ENCODE measurements at places on chromosomes 6 and 20.
A peak's percentile ranks its signal among the peaks of the same experiment; 100 is the strongest.

- peak; percentile 80 for DNase-seq
These were observed 52.1 kb downstream of the RIPOR2 start for GRCh38 chr6:24883618-24884017.

DNA sequence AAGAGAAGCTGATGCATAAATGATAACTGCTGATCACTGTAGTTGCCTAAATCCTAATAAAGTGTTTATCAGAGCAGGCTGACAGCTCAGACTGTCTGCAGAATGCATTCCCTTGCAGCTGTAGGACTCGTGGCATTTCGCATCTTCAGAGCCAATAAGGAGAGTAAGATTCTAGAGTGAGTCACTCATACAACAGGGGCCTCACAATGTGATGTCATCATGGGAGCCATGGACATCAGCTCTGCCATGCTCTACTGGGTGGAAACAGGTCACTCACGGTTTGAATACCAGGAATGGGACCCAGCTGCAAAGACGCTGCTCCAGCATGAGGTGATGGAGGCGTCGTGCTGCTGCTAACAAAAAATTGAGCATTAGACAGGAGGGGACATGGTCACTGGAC lies 7.4 kb downstream of the FAM209B start:
- DNase-seq: no peak

DNA sequence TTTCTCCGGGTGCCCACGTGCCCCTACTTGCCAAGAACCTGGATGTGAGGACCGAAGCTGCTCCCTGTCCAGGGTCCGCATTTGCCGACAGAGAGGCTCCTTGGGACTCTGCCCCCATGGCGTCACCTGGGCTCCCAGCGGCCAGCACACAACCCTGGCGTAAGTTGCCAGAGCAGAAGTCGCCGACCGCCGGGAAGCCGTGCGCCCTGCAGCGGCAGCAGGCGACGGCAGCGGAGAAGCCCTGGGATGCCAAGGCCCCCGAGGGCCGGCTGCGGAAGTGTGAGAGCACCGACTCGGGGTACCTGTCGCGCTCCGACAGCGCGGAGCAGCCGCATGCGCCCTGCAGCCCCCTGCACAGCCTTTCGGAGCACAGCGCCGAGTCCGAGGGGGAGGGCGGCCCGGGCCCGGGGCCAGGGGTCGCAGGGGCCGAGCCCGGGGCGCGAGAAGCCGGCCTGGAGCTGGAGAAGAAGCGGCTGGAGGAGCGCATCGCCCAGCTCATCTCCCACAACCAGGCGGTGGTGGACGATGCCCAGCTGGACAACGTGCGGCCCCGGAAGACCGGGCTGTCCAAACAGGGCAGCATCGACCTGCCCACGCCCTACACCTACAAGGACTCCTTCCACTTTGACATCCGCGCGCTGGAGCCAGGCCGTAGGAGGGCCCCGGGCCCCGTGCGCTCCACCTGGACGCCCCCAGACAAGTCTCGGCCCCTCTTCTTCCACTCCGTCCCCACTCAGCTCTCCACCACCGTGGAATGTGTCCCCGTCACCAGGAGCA lies 28.3 kb downstream of the ZNF831 start:
- DNase-seq: no peak

DNA sequence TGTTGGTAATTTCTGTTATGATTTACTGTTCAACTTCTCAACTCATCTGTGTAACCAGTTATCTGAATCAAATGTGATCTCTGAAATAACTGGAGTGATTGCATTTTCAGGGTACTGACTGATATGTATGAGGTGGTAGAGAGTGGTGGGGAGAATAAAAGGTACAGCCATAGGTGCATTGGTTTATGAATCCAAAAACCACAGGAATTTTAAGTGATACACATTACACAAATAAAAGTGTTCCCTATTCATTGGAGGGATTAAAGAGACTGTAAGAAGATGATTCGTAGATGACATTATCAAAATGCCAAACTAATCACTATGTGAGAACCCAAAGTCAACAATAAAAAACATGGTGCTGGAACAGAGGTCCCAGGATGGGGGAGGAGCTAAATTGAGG lies 158.7 kb upstream of the RSPO3 start:
- no peak for DNase-seq

GRCh38 chr6:12482386-12483375 lies 192.5 kb downstream of the EDN1 start:
- DNase-seq: no peak

- no peak for DNase-seq
These were observed 21.7 kb downstream of the ABHD12 start for GRCh38 chr20:25368976-25369375.

- DNase-seq: peak; percentile 95
These were observed 45.9 kb downstream of the RIPOR3 start for GRCh38 chr20:50645253-50646068.

DNA sequence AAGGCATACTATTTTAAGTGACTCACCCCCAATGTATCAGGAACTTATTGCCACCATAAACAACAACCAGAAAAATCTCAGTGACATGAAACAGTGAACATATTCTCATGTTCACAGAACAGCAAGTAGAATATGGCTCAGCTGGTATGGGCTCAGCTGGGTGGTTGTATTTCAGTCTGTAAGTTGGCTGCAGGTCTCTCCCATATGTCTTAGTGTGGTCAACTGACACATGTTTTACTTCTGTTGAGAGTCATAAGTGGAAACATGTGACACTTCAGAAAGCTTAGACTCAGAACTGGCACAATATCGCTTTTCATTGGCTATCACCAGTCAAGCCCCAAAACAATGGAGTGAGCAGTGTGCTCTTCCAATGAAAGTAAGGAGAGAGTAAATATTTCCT lies 574.1 kb downstream of the HAO1 start:
- DNase-seq: no peak

DNA sequence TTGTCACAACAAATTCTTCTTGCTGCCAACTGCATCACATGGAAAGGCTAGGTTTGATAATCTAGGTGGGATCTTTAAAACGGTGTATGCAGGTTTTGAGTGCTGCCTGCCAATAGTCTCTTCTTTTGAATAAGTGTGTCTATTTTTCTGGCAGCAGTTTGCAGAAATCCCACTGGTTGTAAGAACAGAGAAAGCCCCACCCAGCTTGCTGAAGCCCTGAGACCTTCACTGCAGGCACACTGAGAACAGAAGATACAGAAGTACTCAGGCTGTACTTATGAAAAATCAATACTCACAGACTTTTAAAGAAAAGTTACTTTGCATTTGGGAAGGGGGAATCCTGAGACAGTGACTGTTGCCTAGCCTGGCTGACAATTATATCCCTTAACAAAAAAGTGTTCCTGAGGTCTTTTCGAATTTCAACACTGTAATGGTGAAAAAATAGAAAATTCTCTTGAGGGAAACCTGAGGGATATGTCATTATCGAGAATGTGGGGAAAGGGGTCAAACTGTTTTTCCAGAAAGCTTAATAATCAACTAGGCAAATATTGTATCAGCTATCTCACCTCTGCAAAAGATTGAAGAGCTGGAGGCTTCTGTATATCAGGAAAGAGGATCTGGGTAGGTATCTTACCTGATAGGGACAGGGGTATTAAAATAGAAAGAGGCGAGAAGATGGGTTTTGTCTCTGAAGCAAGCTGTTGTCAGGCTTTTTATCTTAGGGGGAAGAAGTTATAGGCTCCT lies 199.9 kb downstream of the LRFN2 start:
- no peak for DNase-seq

DNA sequence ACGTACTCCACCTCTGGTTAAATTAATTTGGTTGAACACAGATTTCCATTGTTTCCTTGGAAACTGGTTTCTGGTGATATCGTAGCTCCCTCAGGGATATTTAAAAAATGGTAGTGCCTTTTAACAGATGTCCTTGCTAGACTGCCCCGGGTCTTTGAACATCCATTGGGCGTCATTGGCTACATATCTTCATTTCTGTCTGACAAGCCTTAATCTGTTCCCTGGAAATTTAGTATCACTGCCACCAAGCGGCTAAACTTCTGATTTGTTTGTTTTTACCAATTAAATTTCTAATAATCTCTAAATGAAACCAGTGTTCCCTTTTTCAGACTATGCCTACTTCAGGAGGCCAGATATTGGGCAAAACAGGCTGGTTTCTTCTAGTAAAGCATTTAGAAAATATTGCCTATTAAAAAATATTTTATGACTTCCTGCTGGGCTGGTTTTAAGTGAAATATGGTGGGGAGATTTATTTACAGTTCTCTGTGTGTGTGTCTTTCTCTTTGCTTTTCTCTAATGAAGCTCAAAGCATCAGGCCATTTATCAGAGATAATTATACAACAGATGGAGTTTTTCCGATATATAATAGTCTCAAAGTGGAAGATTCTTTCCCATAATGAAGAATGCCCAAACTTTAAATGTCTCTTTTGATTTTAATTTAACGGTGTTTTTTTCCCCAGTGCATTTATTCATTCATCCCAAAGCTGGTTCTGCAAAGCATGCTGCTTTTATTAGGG lies 249.5 kb downstream of the ZFAND3 start:
- DNase-seq: no peak

GRCh38 chr20:34538671-34539123 lies 19.8 kb upstream of the MAP1LC3A start:
- DNase-seq: no peak

DNA sequence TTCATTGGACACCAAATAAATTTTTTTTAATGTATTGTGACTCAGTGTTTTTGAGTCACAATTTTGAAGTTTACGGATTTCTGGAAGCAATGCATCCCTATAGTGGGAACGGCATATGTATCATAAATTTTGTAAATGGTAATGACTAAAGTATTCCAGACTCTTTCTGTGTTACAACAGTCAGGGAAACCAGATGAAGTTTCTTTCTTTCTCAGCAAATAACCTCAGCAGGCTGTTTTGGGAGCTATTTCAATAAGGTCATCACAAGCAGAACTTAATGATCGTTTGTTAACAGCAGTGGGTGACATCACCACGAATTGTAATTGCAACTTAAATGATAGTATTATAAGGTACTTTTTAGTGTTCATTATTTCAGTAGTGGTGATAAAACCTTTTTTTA lies 52.0 kb downstream of the HIVEP1 start:
- DNase-seq: no peak

- no peak for DNase-seq
These were observed 121.7 kb downstream of the SYCP2 start for GRCh38 chr20:59811681-59812171.

DNA sequence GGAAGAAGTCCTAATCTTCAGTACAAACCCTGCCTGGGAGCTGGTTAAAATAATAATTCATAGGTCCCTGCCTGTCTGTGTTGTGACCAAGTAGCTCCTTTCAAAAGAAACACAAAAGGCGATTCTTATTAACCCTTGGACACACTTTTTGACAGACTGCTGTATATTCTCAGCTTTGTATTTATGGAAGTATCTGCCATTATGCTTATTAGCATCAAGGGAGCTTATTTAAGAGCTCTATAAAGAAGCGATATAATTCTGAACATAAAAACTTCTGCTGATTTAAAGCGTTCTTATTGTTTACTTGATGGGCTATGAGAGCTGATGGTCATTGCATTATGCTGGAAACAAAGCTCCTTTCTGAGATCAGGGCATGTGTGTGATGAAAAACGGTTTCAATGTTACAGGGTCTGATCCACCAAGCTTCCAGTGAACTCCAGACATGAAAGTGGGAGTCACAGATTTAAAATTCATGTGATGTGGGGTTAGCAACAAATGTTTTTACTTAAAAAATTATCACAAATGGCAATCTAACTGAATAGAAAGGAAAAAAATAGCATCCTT lies 181.8 kb upstream of the PDE10A start:
- no peak for DNase-seq

DNA sequence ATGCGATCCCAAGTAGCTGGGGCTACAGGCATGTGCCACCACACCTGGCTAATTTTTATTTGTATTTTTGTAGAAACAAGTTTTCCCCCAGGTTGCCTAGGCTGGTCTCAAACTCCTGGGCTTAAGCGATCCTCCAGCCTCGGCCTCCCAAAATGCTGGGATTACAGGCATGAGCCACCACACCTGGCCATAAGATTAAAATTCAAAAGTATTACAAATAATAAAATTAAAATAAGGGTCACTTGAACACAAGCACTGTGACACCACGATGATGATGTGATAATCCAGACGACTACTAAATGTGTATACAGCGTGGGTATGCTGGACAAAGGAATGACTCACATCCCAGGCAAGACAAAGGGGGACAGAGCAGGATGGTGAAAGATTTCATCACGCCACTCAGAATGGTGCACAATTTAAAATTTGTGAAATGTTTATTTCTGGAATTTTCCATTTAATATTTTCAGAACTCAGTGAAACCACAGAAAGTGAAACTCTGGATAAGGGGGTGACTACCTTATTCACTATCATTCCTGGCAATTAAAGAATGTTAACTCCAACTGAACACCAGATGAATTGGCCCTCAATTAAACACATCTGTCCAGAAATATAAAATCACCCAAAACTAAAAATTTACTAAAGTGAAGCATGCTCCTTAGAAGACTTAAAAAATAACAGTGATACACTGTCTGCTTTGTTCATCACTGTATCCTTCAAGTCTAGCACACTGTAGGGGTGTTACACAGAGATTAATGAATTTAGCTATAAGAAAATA lies 13.1 kb downstream of the B4GALT5 start:
- peak; percentile 50 for DNase-seq

DNA sequence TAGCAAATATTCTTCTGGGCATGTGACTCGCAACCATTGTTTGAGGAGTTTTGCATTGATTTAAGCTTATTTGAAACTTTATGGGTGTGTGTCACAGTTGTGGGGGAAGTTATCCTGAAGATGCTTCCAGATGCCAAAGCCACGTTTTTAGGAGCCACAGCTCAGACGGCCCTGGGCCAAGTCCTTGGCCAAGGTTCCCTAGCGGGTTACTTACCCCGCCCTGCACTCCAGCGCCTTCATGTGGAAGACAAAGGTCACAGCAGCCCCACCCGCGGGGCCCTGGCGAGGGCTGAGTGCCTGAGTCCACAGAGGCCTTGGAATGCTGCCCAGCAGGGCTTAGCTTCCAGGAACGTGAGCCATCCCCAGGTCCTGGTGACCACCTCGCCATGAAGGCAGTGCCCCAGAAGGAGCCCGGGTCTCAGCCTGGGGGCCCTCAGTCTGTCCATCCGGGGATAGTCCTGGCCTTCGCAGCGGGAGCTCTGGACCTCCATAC lies 308.3 kb downstream of the CDH4 start:
- DNase-seq: peak; percentile 15

GRCh38 chr20:10711903-10712451 lies 38.2 kb upstream of the JAG1 start:
- no peak for DNase-seq
